NT2/D1 (cell line): ENCODE measurements at places on chromosomes 6 and 20.

DNA sequence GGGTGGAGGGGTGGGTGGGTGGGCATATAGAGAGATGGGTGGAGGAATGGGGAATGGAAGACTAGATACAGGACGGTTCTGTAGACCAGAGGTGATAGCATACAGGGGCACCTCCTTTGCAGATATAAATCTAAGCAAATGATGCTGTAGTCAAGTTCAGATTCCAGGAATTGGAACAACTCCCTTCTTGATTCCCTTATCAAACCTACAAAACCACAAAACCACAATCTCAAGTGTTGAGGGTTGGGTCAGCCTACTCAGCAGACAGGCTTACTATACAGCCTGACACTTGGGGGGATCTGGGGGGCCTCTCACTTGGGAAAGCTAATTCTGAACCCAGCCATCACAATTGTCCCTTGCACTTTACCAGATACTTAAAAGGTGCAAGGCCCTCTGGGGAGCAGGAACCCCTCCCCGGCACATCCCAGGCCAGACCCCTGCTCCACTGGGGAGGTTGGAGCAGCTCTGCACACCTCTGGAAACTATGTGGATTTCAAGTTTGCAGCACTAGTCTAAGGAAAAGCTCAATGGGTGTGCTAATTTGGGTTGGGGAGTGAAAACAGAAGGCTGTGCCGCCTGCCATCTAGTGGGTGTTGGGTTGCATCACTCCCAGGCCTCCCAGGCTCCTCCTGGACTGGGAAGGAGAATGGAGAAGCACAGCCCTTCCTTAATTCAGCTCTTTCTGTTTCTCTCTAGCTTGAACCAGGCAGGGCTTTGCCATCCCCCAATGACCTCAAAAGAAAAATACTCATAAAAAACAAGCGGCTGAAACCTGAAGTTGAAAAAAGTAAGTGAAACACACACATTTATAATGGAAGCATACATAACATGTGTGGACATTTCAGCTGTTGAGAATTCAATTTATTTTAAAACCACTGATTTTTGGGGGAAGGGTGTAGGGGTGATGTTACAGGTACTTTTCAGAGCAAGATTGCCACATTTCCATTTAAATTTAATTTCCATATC, 121.2 kb upstream of the LAMP5 start:
- peak; percentile 72 for DNase-seq

DNA sequence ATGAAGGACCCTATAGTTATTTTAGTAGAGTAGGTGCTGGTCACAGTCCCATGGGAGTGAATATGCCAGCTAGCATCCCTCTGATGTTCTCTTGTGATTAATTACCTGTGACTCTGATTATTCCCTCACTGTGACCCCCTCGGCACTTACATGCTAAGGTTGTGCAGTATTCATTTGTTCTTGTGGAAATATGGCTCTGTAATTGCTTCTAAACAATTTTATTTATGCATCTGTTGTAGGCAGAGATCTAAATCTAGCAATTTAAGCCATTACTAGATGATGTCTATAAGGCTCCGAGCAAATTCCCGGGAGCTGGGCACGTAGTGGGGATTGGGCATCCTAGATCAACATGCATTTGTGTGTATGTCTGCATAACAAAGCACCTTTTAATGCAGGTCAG, 961.7 kb downstream of the KIF16B start:
- DNase-seq, result no peak

- DNase-seq, result no peak
These were observed 60.0 kb upstream of the KIF13A start for GRCh38 chr6:18047406-18047805.

GRCh38 chr20:36460648-36461599, 80.4 kb upstream of the MYL9 start:
- DNase-seq, result peak; percentile 86

DNA sequence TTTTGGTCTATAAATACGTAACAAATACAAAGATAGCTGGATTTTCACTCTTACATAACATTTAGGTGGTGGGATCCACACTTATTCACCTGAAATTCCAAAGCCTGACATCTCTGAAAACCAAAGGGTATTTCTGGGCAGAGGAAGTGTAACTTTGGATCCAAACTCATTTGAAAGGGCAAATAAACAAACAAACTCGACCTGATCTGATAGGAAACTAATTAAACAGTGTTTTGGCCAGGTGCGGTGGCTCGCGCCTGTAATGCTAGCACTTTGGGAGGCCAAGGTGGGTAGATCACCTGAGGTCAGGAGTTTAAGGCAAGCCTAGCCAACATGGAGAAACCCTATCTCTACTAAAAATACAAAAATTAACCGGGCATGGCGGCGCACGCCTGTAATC, 128.9 kb downstream of the ZMYND8 start:
- DNase-seq, result no peak

DNA sequence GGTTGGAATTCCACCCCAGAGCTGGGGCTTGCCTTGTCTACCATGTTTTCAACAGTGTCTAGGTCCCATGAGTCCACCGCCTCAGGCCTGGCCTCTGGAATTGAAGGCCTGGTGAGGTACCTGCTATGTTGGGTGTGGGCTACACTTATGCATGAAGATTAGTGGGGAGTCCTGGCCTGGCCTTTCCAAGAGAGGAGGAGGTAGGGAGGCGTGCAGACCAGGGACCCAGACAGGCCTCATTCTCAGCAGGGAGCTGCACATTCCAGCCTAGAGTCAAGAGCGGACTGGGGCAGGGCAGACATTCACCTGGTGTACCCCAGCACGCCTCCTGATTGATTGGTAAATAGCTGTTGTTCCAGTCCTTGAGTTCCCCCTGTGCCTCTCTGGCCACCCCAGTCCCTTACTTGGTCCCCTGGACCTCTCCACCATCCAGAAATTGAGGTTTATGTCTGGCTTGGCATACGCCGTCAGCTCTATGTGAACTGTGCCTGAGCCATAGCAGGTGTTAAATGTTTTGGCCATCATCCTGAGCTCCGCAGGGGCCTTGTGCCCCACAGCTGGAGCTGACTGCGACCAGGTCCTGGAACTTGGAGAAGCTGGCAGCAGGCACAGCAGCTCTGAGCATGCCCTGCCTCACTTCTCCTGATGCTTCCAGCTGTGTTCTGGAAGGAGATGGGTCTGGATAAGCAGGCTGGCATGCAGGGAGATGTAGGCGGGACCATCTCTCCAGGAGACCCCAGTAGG, 8.2 kb upstream of the VEGFA start:
- no peak for DNase-seq

DNA sequence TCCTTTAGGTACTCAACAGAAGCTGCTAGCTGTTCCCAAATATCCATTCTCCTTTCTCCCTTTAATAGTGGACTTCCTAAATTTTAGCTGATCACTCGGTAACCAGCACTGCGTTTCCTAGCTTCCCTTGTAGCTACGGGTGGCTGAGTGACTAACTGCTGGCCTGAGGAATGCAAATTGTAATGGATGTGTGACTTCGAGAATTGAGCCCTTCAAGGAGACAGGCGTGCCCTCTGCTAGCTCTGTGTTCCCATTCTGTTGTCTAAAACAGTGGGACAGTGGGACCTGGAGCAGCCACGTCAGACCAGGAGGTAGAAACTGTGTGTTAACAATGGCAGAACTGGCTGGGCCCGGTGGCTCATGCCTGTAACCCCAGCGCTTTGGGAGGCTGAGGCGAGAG, 56.5 kb downstream of the SCML4 start:
- DNase-seq, result no peak

- no peak for DNase-seq
These were observed 72.6 kb downstream of the PHIP start for GRCh38 chr6:79005497-79005896.

GRCh38 chr6:30818391-30818841, 65.9 kb upstream of the DDR1 start:
- no peak for DNase-seq

- no peak for DNase-seq
These were observed 118.2 kb downstream of the CDKAL1 start for GRCh38 chr6:20652299-20653084.

GRCh38 chr6:158028876-158029275, 47.2 kb downstream of the SYNJ2 start:
- no peak for DNase-seq

- no peak for DNase-seq
These were observed 105.6 kb downstream of the PREX1 start for GRCh38 chr20:48722002-48722731.

DNA sequence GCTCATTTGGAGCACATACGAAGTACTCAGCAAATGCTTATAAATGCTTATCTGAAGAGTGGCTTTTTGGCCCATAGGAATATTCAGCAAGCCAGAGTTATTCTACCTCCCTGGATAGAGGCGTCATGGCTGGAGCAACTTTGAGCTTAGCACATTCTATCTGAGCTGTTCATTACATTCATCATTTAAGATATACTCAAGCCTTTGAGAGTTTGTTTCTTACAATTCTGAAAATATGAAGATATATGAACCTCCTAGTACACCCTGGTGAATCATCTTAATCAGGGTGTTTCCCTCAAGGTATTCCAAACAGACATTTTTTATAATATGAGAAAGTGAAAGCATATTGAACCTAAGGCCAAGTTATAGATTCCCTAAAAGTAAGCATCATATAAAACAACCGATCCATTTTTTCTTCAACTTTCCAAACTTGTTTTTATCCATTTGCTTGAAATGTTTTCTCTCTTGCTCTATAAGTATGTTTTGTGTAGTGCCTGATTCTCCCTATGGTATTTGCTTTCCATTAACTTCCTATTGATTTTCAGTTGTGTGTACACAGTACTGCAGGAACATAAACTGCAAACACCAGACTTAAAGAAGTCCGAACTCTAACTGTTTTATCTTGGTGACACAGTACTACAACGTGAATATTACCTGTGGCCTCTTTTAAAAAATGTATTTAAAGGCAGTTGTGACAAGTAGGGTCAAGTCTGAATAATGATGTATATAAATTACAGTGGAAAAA, 139.7 kb upstream of the PTPRK start:
- DNase-seq, result no peak

DNA sequence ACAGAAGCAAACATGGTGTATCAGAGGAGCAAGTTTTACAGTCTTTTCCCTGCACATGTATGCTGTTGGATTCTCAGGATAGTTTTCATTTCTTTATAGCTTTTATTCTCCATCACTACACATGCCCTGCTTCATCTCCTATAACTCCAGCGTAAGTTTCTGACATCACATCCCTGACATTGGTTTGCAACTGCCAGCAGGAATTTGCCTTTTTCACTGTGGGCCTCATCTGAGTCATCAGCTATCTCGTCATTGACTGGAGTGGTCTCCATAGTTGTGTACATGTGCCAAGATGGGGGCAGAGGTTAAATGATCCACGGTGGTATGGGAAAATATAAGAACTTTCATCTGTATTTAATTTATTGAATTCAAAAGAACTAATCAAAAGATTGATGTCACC, 96.7 kb downstream of the SLX4IP start:
- no peak for DNase-seq

GRCh38 chr6:97674802-97675201, 391.8 kb upstream of the MMS22L start:
- no peak for DNase-seq

DNA sequence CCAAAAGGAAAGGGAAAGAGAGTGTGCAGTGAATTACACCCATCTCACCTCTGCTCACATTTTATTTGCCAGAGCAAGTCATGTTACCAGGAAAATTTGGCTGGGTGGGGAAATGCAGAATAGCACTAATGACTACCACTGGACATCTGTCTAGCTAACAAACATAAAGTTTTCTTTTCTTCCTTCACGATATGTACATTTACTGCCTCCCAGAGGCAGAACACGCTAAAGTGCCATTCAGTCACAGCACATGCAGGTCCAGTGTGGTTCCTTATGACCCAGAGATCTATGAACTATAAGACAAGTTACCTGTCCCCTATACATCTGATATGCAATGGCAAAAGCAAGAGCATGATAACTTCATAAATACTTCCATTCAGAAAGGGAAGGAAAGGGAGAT, 194.1 kb downstream of the OGFRL1 start:
- DNase-seq, result no peak

DNA sequence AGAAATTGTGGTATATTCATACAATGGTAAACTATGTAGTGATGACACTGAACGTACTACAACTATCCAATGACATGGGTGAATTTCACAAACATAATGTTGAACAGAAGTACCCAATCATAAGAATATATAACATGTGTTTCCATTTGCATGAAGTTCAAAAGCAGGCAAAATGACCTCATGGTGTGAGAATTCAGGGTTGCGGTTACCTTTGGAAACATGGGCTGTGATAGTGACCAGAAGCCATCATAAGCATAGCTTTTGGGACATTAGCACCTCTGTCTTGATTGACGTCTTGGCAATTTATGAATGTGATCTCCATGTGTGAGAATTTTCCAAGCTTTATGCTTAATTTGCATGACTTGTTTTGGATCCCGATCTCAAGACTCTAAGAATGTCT, 500.1 kb upstream of the JAG1 start:
- DNase-seq, result no peak

DNA sequence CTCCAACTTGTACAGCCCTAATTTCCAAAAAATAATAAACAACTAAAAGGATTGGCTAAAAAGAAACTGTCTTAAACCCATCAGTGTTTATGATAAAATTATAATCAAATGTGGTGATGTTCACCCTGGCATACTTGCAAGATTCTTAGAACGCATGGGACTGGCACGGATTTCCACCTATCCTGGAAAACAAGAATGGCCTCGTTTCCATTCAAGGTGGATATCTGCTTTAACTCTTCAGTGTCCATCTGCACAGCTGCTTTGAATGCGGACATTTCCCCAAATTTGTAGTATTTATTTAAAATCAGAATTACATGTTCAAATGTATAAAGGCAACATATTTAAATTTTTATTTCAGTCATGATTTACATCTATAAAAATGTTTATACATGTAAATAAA, 4.2 kb downstream of the CNR1 start:
- no peak for DNase-seq

DNA sequence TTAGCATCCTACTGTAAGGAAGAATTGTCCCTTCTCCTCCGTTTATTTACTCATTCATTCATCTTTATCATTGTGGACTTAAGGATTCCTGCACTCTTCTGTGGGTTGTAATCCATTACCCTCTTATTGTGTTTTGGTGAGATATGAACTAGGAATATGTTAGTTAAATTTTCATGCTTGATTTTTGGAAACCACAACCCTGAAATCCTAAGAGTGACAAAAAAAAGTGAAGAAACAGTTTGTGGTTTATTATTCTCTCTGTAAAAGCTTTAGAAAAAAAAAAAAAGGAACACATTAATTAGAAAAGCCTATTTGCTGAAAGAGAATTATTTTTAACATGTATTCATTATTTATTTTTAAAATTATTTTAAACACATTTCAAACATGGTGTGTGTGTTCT, 36.7 kb upstream of the INSM1 start:
- DNase-seq, result no peak

- DNase-seq, result no peak
These were observed 97.9 kb upstream of the TMEM181 start for GRCh38 chr6:158461954-158462353.

DNA sequence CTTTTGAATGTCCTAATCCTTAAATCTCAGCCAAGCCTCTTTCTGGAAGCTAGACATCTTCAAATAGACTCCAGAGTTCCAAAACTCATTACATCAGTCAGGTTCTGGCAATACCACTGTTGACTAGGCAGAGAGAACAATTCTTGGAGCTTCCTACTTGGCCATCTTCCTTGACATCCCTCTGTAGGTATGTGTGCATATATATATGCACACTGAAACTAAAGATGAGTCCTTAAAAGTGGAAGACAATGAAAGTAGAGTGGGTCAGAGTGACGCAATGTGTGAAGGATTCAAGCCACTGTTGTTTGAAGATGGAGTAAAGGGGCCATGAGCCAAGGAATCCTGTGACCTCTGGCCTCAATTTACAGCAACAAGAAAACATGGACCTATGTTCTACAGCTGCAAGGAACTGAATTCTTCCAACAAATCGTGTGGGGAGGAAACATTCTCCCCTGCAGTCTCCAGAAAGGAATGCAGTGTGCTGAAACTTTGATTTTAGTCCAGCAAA, 18.7 kb upstream of the DUSP22 start:
- DNase-seq, result no peak

GRCh38 chr6:159695984-159696383, 2.9 kb upstream of the SOD2 start:
- no peak for DNase-seq
